Activated CD4-positive, alpha-beta T cell treated with anti-CD3 and anti-CD28 coated beads, Interleukin-2, amount 50 U/mL, for 1 hour (primary cell): ENCODE measurements at places on chromosomes 16 and 17.

DNA sequence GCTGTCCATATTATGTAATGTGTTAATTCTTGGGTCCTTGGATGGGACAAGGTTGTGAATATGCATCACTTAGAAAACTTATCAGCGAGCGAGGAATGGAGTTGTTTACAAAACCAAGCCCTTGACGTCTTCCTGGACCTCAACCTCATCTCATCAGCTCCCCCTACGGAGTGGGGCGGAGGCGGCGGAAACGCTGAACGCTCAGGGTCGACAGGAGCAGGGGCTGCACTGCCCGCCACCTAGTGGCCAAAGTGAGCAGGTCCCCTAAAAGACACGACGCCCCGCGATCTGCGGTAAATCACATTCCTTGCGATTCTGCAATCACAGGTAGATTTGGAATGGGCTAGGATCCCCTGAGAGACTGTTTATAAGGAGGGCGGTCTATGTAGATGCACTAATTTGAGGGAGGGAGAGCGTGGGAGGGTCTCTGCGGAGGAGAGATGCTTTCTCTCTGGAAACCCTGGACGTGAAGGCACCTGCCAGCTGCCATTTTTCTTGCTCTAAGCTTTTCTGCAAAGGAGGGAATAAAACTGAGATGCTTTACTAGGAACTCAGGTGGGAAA lies 5.4 kb upstream of the ICAM2 start:
- DNase-seq = peak; percentile 94

GRCh38 chr17:3965118-3965800 lies 1.0 kb upstream of the ATP2A3 start:
- peak; percentile 58 for DNase-seq

GRCh38 chr17:2795441-2796163 lies 636 bp upstream of the RAP1GAP2 start:
- DNase-seq = peak; percentile 16

DNA sequence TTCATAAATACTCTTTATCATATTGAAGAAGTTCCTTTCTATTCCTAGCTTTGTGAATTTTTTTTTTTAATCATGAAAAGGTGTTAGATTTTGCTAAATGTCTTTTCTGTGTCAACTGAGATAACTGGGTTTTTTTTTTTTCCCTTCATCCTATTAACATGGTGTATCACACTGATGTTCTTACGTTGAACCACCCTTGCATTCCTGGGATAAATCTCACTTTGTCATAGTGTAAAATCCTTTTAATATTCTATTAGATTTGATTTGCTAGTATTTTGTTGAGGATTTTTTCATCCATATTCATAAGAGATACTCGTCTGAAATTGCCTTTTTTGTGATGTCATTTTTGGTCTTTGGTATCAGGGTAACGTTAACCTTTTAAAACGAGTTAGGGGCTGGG lies 49.2 kb downstream of the CHCT1 start:
- DNase-seq = no peak

GRCh38 chr16:12311309-12311708 lies 334.8 kb downstream of the SNX29 start:
- no peak for DNase-seq

DNA sequence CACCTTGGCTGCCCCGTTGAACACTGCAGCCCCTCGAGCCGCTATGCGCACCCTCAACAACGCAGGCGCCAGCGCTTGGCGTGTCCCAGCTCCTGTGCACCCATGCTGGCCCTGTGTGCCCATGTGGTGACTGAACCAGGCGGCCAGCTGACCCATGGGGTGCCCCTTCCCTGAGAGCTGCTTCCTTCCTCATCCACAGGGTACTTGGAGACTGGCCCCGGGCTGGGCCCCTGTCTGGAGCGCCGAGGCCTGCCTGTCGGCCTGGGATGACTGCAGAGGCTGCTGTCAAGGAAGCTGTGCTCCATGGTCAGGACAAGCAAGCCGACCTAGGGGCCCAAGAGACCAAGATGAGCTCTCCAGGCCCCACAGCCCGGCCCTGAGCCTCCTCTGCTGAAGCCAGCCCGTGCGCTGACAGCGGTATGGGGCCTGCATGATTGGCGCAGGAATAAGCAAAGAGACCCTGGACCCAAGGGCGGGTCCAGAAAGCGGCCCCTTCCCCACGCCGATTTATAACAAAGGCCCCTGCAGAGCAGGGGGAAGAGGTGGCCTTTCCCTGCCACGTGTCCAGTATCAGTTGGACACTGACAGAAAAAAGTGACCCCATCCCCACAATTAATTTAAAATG lies 21.6 kb upstream of the BAHCC1 start:
- no peak for DNase-seq

- no peak for DNase-seq
These were observed 22.3 kb downstream of the CAPNS2 start for GRCh38 chr16:55588799-55589198.

DNA sequence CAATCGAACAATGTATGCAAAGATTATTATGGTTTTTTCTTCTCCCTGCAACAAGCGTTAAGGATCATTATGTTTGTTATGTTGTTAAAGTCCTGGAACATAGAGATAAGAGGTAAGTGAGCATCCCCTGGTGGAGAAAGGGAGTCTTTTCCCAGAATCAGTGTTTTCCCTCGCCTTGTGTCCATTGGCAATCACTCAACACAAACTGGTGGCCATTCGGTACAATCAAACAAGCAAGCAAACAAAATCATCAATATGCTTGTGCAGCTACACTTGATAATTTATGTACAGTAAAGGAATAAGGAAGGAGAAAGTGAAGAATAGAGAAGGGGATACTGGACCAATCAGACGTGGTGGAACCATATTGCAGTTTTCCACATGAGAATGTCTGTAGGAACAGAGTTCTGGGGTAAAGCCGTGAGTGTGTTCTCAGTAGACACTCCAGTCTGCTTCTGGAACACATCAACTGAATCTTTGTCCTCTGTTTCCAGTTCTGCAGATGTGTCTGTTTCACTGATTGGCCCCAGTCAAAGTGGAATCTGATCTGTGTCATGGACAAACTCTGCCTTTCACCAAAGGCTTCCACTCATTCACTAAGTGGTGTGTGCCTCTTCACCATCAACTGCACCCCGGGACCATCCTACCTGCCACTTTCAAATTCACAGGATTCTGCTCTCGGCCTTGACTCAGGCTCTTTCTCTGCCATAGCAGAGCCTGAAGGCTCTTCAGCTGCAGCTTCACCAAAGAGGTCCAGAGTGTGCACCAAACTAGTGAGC lies 169.5 kb downstream of the AHSP start:
- no peak for DNase-seq
